Activated CD8-positive, alpha-beta memory T cell treated with anti-CD3 and anti-CD28 coated beads, Interleukin-2, amount 50 U/mL, for 48 hours (primary cell): ENCODE measurements at places on chromosomes 6 and 20.

DNA sequence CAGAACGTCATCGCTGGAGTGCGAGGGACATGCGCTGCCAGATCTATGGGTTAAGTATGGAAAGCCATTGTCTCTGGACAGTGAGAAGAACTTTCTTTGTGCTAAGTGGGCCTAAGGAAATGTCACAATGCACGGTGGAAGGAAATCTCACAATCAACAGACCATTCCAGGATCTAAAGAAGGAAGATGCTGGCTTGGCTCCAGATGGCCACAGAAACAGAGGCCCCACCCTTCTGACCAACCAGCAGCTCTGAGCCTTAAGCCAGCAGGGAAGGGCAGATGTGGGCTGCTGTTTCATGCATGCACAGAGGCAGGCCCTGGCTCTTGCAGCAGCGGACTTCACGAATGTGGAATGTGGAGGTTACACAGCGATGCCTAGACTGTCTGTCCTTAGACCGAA, 156.3 kb downstream of the SOBP start:
- no peak for DNase-seq

GRCh38 chr20:53425941-53426340, 167.7 kb downstream of the ZNF217 start:
- no peak for DNase-seq

DNA sequence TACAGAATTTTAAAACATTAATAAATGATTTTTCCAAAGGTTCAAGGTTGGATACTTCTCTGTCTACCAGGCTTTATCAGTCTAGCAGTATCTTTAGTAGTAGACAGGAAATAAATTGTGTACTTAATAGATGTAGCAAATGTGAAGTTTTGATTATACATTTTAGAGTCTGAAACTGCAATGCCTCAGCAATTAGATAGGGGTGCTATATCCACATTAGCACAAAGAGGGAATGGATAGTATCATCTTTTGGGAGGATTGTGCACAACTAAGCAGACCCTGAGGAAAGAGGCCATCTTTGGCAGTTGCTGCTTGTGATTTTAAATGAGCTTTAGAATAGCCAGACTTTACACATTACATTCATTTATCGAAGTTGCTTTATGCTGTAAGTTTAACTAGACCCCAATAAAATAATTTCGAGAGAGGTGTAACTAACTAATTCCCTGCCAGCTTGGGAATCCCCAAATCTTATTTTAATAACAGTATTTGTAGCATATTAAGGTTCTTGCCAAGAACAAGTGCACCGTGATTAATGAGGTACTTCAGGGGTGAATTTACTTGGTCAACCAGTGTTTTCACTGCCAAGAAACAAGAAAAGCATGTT, 2.8 kb downstream of the KCNQ5 start:
- DNase-seq, result no peak

DNA sequence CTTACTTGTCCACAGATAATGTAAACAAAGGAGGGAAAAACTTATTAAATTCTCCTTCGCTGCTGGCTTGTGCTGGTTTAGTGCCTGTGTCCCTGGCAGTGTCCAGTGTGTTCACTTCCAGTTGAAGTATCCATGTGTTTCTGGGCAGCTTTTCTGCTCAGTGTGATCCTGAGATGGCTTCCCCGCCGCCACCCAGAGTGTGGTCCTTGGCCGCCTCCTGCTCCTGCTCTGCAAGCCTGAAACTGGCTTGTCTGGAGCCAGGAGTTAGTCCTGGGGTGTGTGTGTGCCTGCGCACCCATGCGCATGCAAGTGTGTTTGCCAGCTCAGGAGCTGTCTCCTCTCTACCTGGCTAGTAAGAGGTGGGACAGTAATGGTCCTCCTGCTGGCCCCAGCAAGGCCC, 7.2 kb downstream of the BTBD3 start:
- DNase-seq, result no peak

DNA sequence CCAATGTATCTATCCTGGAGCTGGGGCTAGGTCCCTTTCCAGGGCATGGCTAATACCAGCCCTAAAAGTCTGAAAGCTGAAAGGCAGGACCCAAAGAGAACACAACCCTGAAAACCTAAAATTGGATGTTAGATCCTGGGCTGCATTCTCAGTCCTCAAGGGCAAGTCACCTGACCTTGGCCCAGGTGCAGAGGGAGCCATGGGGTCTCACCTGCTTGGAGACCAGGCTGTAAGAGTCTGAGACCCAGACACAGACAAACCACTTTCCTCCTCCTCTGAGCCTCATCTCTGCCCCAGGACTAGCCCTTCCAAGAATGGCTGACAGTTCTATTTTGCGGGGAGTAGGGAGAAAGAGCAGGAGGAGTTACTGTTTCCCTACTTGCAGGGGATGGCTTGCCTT, 60.0 kb downstream of the EFCAB8 start:
- peak; percentile 13 for DNase-seq
